ENCODE measurements at places on chromosomes 5 and 9. TPM values are rescaled to one million over a fixed set of nuclear protein-coding genes. Genes with fewer than 3 reads are reported as not detected.
A peak's percentile ranks its signal among the peaks of the same experiment; 100 is the strongest.

GRCh38 chr5:133746834-133747233 is 134.5 kb upstream of the FSTL4 start:
- peaks cover 7% of the 10 kb centered on the region for H3K27me3 ChIP-seq
- peak; percentile 43 for DNase-seq
- H3K27ac ChIP-seq: no peak overlapping the region
- no peaks in the 10 kb centered on the region for H3K4me1 ChIP-seq

Gene NR5A1
- not detected for total RNA-seq

GRCh38 chr5:180114304-180115003 is 42.9 kb upstream of the RNF130 start:
- peaks cover 5% of the 10 kb centered on the region for H3K27me3 ChIP-seq
- no peak overlapping the region for H3K4me3 ChIP-seq
- H3K4me1 ChIP-seq: no peaks in the 10 kb centered on the region
- H3K27ac ChIP-seq: no peak overlapping the region
- DNase-seq: no peak
- H3K36me3 ChIP-seq: no peaks in the 10 kb centered on the region

GRCh38 chr9:77899679-77900354 is 131.8 kb downstream of the GNAQ start:
- peaks cover 8% of the 10 kb centered on the region for H3K36me3 ChIP-seq
- no peaks in the 10 kb centered on the region for H3K27me3 ChIP-seq
- H3K27ac ChIP-seq: no peak overlapping the region
- DNase-seq: no peak
- H3K4me3 ChIP-seq: no peak overlapping the region
- H3K4me1 ChIP-seq: peaks cover 34% of the 10 kb centered on the region

Gene ARL10
- 12.2 TPM for total RNA-seq

Gene INSL6
- total RNA-seq: not detected

DNA sequence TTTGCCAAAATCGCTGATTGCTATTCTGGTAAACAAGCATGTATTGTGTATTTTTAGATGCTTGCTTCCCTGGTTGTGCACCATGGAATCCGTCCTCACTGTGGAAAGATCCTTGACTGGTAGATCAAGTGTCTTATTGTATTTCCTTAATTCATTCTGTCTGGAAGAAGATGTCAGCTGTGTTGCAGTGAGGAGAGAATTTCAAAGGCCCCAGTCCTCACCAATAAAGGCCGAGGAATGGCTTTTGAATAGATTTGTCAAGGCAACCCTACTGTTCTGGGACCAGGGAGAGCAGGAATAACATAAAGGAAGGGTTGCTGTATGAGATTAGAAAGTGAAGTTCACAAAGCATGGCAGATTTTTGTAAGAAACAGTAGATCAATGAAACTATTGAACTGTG is 36.2 kb upstream of the POU5F2 start:
- peaks cover 39% of the 10 kb centered on the region for H3K36me3 ChIP-seq
- no peaks in the 10 kb centered on the region for H3K4me1 ChIP-seq
- H3K4me3 ChIP-seq: no peak overlapping the region
- H3K27ac ChIP-seq: no peak overlapping the region

DNA sequence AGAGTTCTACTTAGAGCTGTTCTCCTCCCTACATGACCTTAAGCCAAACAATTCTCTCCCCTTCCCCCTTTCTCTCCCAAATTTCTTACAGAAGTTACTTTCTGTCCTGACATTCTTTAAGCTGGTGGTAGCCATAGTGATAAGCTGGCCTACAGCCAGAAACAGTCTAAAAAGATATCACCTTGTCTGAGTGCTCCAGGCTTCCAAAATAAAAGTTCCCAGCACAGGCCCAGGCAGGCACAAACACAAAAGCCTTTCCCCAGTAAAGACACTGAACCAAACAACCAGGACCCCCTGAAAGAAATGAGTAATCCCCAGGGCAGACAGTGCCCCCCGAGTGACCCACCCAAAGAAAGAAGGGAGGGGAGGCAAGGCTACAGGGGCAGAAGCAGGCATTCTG is 19.2 kb downstream of the SIL1 start:
- no peaks in the 10 kb centered on the region for H3K27me3 ChIP-seq
- no peak for DNase-seq
- H3K4me1 ChIP-seq: peaks cover 8% of the 10 kb centered on the region

GRCh38 chr5:7759951-7760580 is 90.9 kb downstream of the CFAP90 start:
- H3K36me3 ChIP-seq: no peaks in the 10 kb centered on the region
- H3K4me3 ChIP-seq: no peak overlapping the region
- DNase-seq: no peak
- peaks cover 1% of the 10 kb centered on the region for H3K4me1 ChIP-seq
- H3K27me3 ChIP-seq: peaks cover 46% of the 10 kb centered on the region

- H3K36me3 ChIP-seq: peaks cover 12% of the 10 kb centered on the region
- DNase-seq: no peak
- no peaks in the 10 kb centered on the region for H3K27me3 ChIP-seq
These were observed 39.2 kb downstream of the TLE4 start for GRCh38 chr9:79610791-79611614.

GRCh38 chr9:81389569-81389993 is 299.8 kb downstream of the TLE1 start:
- H3K36me3 ChIP-seq: no peaks in the 10 kb centered on the region
- H3K4me1 ChIP-seq: no peaks in the 10 kb centered on the region
- H3K27ac ChIP-seq: no peak overlapping the region
- DNase-seq: no peak
- no peaks in the 10 kb centered on the region for H3K27me3 ChIP-seq

GRCh38 chr5:137240285-137240684 is 258.8 kb downstream of the SPOCK1 start:
- DNase-seq: no peak
- no peaks in the 10 kb centered on the region for H3K4me1 ChIP-seq
- H3K36me3 ChIP-seq: no peaks in the 10 kb centered on the region
- H3K27me3 ChIP-seq: peaks cover 3% of the 10 kb centered on the region
- no peak overlapping the region for H3K27ac ChIP-seq

Gene HACD4
- 1.9 TPM for total RNA-seq

DNA sequence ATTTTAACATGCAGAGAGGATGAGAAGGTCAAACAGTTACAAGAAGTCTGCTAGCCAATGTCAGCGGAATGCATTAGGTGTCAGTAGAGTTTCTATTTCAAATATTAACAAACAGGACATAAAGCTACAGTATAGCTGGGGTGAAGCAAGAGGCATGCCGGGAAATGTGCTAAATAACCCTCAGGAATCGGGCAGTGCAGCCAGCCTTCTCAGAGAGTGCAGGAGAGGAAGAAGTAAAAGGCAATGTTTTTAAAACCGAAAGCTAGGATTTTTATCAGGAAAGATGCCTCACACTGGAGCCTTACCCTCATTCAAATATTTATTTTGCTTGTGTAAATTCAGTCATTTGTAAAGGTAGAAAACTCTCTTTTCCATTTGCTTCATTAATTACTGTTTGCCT is 59.1 kb upstream of the SH3GL2 start:
- no peaks in the 10 kb centered on the region for H3K4me1 ChIP-seq
- no peaks in the 10 kb centered on the region for H3K36me3 ChIP-seq
- no peak overlapping the region for H3K4me3 ChIP-seq

- no peaks in the 10 kb centered on the region for H3K27me3 ChIP-seq
- DNase-seq: no peak
- H3K4me1 ChIP-seq: peaks cover 42% of the 10 kb centered on the region
- no peak overlapping the region for H3K4me3 ChIP-seq
These were observed 93.2 kb downstream of the FNBP1 start for GRCh38 chr9:129949821-129950220.

Gene ARAP3
- total RNA-seq: 5.1 TPM

Gene CCL27
- 0.80 TPM for total RNA-seq

DNA sequence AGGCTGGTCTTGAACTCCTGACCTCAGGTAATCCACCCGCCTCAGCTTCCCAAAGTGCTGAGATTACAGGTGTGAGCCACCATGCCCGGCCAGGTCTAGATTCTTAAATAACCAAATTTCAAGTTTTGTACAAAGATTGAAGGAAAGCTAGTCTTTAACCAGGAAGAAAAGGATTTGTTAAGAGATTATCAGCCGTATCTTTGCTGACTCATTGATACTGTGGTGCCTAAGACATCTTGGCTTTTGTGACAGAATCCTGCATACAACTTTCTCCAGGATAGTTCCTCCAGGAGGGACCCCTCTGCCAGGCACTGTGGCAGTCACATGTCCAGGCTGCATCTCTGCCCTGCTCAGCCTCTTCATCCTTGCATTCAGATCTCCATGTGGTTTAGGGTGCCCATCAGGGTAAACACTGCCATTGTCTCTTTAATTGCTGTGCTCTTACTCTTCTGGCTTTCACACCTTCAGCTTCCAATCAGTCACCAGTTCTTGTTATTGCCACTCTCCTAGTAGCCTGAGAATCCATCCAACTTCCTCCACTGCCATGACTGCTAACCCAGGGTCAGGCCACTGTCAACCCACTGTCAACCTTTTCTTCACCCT is 10.0 kb downstream of the MAP3K1 start:
- DNase-seq: no peak
- H3K27me3 ChIP-seq: no peaks in the 10 kb centered on the region
- no peaks in the 10 kb centered on the region for H3K36me3 ChIP-seq
- peaks cover 89% of the 10 kb centered on the region for H3K4me1 ChIP-seq
- no peak overlapping the region for H3K4me3 ChIP-seq
- peak overlapping the region; percentile 6 for H3K27ac ChIP-seq

Gene DCTN3
- total RNA-seq: 87.3 TPM

Gene OR1Q1
- not detected for total RNA-seq

DNA sequence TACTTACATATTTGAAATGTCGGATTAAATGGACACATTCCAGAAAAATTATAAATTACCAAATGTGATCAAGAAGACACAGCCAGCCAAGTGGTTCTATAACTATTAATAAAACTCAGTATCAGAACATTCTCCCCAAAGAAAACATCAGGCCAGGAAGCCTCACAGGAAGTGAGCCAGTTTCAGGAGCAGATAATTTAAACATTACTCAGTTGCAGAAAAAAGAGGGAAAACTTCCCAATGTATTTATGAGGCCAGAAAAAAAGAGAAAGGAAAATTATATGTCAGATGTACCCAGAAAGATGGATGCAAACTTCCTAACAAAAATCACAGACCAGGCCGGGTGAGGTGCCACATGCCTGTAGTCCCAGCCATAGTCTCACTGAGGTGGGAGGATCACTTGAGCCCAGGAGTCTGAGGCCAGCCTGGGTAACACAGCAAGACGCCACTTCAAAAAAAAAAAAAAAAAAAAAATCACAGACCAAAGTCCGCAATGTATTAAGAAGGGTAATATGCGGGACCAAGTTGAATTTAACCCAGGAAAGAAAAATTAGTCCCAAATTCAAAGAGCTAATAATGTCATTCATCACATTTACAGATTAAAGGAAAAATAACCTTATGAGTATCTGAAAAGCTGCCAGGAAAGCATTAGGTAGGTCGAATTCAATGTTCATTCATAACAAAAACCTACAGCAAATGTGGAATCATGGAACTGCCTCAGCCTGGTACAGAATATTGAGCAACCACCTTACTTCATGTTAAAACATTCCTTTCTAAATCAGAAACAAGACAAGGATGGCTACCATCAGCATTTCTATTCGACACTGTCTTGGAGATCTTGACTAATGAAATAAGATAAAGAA is 37.2 kb upstream of the NRARP start:
- no peaks in the 10 kb centered on the region for H3K4me1 ChIP-seq
- H3K4me3 ChIP-seq: no peak overlapping the region
- H3K27me3 ChIP-seq: no peaks in the 10 kb centered on the region
- no peak for DNase-seq
- peaks cover 2% of the 10 kb centered on the region for H3K36me3 ChIP-seq
- no peak overlapping the region for H3K27ac ChIP-seq

GRCh38 chr5:139335811-139336210 is 5.8 kb upstream of the PAIP2 start:
- H3K27ac ChIP-seq: peak overlapping the region; percentile 60
- no peak overlapping the region for H3K4me3 ChIP-seq
- H3K27me3 ChIP-seq: no peaks in the 10 kb centered on the region
- peaks cover 23% of the 10 kb centered on the region for H3K4me1 ChIP-seq

Gene SH3TC2
- not detected for total RNA-seq

Gene HINT2
- total RNA-seq: 67.8 TPM

DNA sequence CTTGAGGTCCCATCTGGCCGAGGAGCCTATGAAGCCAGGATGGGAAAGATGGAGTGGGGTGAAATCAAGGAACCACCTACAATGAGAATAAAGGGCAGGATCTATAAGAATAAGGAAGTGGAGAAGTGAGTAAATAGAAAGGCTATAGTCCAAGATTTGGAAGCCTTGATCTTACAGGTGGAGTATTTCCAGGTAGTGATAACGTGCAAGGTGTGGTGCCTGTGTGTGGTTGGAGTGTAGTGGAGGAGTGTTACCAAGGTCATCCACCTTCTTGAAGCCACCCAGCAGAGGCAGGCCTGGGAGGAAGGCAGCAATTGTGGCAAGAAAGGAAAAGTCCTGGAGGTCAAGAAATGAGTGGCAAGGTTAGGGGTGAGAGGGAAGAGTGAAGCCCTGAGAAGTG is 72.9 kb downstream of the IQGAP2 start:
- no peaks in the 10 kb centered on the region for H3K36me3 ChIP-seq
- peaks cover 85% of the 10 kb centered on the region for H3K4me1 ChIP-seq
- no peak for DNase-seq
- peak overlapping the region; percentile 36 for H3K27ac ChIP-seq
- H3K27me3 ChIP-seq: no peaks in the 10 kb centered on the region
- no peak overlapping the region for H3K4me3 ChIP-seq

- H3K27ac ChIP-seq: no peak overlapping the region
- H3K4me1 ChIP-seq: peaks cover 3% of the 10 kb centered on the region
- H3K4me3 ChIP-seq: no peak overlapping the region
These were observed 163.6 kb downstream of the SREK1 start for GRCh38 chr5:66307647-66308241.

GRCh38 chr5:140833993-140834392 is at the start of gene PCDHA7:
Gene PCDHA7 (plus strand): TSS chr5:140834269. CDS start chr5:140834384, 115 bp downstream.
- no peak within 1 kb of the TSS for H3K4me3 ChIP-seq
- H3K27ac ChIP-seq: no peak within 1 kb of the TSS
- DNase-seq: no peak
- peaks cover 12% of the 10 kb centered on the region for H3K36me3 ChIP-seq
- no peaks in the 10 kb centered on the region for H3K4me1 ChIP-seq

GRCh38 chr9:121667214-121667613 is 15.8 kb downstream of the DAB2IP start:
- no peak overlapping the region for H3K4me3 ChIP-seq
- no peak overlapping the region for H3K27ac ChIP-seq
